ENCODE measurements at places on chromosomes 7 and 10.

DNA sequence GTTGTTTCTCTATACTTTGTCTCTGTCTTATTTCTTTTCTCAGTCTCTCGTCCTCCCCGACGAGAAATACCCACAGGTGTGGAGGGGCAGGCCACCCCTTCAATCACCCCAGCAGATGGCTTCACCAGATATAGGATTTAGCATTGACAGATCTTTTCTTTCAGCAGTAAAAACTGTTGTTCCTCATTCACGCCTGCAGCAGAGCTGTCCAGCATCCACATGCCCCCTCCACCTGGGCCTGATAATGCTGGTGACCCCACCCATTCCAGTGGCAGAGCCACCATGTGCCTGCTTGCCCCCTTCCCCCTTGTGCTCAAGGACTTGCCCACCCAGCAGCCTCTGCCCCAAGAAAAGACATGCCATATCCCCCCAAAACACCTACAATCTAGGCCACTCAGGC lies 15.5 kb downstream of the FRG2B start:
- DNase-seq, result no peak

DNA sequence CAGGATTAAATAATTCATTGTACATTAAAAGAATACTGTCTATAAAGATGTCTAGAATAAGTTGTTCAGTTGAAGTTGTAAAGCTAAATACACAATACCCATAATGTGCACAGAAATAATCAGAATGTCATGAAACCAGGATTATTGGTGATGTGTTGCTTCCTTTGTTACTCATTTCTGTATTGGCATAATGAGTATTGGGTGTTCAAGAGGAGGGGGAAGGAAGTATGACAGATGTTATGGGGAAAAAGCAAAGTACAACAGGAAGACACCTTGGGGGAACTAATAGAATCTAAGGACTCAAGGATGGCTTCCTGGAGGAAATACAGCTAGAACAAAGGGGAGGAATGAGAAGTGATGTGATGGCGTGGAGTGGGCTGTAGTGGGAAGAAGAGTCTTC lies 15.0 kb downstream of the ANKRD1 start:
- no peak for DNase-seq

DNA sequence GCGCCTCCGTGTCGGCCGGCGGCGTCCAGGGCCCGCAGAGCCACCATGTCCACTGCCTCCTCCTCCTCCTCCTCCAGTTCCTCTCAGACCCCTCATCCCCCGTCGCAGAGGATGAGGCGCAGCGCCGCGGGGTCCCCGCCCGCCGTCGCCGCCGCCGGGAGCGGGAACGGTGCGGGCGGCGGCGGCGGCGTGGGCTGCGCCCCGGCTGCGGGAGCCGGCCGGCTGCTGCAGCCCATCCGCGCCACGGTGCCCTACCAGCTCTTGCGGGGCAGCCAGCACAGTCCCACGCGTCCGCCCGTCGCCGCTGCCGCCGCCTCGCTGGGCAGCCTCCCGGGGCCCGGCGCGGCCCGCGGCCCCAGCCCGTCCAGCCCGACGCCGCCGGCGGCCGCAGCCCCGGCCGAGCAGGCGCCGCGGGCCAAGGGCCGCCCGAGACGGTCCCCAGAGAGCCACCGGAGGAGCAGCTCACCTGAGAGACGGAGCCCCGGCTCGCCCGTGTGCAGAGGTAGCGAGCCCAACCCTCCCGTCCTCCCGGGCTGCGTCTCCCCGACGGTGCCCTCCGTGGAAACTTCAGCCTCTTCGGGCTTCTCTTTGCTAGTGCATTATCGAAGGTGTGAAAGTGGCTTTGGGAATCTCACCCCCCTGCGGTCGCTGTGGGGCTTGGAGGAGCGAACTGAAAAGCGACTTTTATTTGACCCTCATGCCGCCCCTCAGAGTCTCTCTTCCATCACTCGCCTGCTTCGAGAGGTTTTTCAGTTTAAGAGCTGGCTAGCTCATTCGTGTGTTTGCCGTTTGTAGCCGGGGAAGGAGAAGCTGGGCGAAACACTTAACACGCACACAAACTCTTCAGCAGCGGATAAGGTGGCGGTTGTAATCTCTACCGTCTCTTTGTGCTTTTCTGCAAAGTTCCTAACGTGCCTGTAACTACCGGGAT lies 975 bp downstream of the GLCCI1 start:
- no peak for DNase-seq

DNA sequence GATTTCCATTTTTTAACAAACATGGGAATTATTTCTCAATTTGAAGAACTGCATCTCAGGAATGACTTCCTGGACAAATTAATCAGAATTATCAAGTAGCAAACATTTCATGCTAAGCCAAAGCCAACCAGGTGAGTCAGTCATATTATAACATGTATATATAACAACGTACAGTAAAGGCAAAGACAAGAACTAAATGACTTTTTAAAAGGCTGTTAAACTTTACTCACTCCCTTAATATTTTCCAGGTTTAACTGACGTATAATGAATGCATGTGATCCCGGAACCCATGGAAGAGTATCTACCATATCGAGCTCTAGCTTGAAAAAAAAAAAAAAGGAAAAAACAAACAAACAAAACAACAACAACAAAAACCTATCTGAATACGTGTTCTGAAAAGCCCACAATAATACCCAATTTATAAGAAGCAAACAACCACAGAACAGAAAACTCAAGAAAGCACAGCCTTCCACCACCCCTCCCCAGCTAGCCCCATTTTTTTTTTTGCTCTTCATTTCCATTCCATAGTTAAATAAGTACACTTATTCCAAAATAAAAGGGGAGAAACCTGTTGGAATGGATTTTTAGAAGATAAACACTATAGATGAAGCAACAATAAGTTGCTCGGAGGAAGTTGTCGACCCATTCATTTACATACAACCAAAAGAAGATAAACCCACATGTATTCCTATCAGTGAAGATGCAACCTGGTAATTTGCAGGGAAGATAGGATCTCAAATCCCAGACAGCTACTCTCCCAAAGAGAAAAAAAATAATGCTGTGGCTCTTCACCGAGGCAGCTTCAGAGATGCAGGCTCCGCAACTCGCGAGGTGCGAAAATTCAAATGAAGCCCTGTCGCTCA lies 537 bp downstream of the NAPEPLD start:
- DNase-seq, result no peak

All from skeletal muscle cell (primary cell).